ENCODE measurements at places on chromosomes 4 and X. TPM values are rescaled to one million over a fixed set of nuclear protein-coding genes. Genes with fewer than 3 reads are reported as not detected.

GRCh38 chrX:86910602-86911311, 606.8 kb upstream of the KLHL4 start:
- DNase-seq: no peak

DNA sequence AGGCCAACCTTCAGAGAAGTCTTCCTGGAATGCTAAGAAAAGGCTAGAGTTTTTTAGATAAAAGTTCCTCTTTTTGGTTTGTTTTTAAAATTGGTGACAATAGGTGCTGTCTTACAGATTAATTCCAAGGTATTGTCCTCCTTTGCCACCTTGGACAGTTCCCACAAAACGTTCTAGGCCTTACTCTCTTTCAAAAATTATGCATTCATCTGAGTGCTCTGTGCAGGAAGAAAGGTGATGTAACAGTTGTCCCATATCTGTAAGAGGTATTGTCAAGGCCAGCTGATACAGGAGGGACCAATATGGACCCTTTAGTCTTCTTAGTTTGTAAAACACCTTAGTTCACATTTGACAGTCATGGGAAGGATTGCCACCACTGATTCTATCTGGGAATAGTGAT, 15.9 kb upstream of the CXCL5 start:
- no peak for DNase-seq

DNA sequence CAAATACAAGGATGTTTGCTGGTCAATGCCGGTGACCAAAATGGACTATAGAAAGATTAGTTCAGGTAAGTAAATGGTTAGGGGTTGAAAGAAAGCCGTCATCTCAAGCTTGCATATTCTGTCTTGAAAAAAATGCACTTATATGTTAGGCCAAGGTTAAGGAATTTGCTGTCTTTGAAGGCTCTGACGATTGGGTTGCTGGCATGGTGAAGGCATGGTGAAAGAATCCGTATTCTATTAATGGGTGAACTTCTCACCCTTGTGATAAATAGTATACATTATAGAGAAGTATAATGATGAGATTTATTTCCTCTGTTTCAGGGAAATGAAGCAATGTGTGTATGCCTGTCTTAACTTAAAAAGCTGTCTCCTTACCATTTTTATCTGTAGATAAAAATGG, 132.6 kb downstream of the ADGRL3 start:
- DNase-seq: no peak

GRCh38 chr4:131258361-131258760, 1890.7 kb upstream of the PCDH10 start:
- no peak for DNase-seq

DNA sequence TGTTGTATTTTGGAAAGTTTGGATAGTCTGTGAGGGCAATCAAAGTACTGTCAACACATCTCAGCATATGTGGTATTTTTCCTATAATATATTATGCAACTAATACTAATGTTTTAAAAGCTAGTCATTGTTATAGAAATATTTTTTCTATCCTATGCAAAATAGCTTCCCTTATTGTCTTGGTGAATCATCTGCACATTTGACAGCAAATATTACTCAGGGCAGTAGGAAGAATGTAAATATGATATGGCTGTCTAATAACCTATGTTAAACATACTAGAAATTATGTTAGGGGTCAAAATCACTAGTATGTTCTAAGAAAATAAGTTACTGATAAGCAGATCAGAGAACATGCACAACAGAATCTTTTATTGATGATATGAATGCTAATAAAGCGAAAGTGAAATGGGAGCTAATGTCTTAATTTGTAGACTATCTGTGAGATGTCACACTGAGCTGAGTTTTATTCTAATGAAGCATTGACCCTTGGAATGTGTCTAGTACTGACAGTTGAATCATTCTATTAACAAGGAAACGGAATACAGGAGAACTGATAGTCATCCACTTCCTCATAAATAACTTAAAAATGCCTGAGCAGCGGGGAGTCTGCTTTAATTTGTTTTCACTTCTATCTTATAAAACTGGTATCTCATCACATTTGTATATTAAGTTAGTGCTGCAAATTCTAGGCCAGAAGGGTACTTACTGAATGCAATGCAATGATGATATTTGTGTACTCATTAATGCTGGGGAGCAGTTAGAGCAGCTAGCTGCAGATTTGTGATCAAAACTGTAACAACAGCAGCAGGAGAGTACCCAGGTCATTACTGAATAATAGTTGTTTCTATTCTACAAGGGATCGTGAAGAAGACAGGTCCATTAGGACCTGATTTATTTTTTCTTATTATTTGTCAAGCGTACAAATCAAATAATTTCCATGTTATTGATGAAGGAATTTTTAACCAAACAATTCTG, 440.3 kb upstream of the AADAT start:
- DNase-seq: no peak

- no peak for DNase-seq
Observed at GRCh38 chr4:16692524-16692923, 205.9 kb downstream of the LDB2 start.

- no peak for DNase-seq
Observed at GRCh38 chr4:172887959-172888358, 280.7 kb upstream of the GALNT7 start.

DNA sequence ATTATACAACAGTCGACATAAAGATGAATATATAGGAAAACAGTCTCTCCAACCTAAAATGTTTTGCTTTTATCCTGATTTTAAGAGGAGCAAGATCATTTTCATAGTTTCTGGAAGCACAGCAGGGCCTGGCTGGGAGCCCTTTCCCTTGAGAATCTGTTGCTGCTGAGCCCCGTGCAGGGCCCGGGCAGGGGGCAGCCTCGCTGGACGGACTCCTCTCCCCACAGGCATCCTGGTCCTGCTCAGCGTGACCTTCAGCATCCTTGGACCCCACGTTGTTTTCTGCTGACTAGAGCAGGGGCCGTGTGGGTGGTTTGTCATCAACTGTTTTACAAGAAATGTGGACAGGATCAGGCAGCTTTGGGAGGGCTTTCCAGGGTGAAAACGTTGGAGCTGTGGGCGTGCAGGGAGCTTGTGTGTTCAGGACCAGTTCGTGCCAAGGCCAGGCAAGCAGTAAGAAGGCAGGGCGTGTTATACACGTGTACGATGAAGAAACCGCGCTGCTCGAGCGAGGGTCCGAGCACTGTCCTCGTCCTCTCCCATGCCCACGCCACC, 25.0 kb downstream of the CPZ start:
- DNase-seq: no peak

DNA sequence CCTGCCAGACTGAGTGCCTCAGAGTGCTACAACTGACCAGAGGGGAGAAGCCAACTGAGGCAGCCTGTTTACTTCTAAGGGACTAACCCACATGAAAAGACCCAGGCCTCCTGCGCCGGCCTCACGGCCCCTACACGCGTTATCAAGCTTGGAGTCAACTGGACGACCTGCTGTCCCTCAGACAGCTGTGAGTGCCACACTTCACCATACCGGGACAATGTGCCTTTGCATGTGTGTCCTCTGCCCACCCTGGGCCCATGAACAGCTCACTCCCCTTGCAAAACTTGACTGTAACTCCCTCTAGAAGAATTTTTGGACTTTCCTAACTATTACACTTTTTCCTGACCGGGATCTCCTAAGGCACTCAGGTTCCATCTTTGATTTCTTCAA, 1.8 kb downstream of the NOP14 start:
- DNase-seq: no peak

DNA sequence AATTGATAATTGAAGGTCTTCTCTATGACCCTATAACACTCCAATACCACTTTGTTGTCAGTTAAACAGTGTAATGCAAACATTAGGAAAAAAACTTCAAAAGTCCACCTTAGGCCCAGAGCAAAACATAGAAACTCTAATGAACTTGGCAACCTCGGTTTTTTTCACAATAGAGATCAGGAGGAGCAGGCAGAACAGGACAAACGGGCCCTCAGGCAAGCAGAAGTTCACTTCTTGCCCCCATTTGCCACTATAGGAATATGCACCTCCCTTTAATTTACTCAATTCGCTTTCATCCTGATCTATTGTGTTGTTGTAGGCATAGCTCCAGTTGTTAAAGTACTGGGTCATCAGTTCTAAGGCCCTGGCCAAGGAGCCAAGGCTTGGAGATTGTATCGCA, 18.2 kb downstream of the ACOX3 start:
- DNase-seq: no peak

DNA sequence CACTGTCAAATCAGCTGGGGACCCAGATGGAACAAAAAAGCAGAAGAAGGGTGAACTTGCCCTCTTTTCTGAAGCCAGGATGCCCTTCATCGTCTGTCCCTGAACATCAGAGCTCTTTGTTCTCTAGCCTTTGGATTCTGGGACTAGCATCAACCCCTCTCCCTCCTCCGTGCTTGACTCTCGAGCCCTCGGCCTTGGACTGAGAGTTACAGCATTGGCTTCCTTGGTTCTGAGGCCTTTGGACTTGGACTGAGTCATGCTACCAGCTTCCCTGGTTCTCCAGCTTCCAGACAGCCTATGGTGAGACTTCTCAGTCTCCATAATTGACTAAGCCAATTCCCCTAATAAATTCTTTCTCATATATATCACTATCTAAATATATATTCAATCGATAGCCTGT, 38.4 kb downstream of the WDFY3 start:
- no peak for DNase-seq

DNA sequence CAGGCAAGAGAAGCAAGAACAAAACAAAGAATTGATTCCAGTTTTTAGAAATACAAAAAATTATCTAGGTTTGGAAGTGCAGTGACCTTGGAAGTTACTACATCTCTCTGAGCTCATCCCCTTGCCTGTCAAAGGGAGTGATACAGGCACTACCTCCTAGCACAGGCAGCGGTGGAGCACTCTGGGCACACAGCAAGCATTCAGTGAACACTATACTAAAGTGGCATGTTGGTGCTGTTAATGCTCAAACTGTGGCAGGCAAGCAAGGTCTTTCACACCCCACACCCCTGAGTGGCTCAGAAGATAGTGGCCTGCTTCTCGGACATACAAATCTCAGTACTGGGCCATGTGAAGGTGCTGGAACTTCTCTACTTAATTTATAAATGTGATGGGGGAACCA, 51.2 kb downstream of the DRD5 start:
- DNase-seq: no peak

- DNase-seq: no peak
Observed at GRCh38 chr4:82983444-82983843, 27.2 kb downstream of the LIN54 start.

GRCh38 chrX:77275392-77275791, 171.8 kb upstream of the FGF16 start:
- DNase-seq: no peak

GRCh38 chr4:65437102-65437501, 233.2 kb downstream of the EPHA5 start:
- DNase-seq: no peak

- DNase-seq: no peak
Observed at GRCh38 chr4:188918787-188919186, 779.5 kb downstream of the TRIML1 start.

The AMMECR1 gene
- 7.6 TPM for total RNA-seq

The ANXA10 gene
- total RNA-seq: not detected

The PNMA6F gene
- not detected for total RNA-seq

The PCDH11X gene
- total RNA-seq: not detected

The PARM1 gene
- 131 TPM for total RNA-seq
